ENCODE measurements at places on chromosomes 16 and 17.

DNA sequence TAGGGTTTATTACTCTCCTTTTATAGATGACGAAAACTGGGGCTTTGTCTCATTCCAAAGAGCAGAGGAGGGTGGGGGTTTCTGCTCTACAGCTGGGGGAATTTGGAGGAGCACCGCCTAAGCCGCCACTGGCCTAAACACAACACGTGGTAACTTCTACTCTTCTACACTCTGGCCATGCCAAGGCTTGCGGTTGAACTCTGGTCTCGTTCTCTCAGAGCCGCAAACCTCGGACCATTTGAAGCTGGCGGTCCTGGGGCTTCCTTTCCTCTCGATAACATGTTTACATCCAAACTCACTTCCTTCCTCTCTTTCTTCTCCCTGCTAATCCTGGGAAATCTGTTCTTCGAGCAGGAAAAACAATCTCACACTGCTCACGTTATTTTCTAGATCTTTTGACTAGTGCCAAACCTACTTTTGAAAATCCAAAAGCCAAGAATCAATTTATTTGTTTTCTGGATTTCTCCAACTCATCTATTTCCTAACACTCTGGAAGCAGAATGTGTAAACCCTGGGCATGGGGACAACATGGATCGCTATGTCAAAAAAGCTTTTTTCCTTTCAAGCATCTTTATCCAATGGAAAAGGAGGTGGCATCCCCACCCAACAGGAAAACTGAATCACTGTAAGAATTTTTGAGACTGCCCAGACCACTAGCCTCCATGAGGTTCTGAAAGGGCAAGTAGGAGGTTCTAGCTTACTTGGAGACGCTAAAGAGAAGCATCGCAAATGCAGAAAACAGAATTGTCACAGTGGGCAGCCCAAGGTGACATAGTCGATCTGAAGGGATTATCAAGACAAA lies 13.6 kb upstream of the EEF2K start:
- peaks cover 2% of the 10 kb centered on the region for H3K27me3 ChIP-seq
- peak overlapping the region; percentile 95 for H3K4me3 ChIP-seq
- H3K36me3 ChIP-seq: peaks cover 5% of the 10 kb centered on the region
- H3K27ac ChIP-seq: peak overlapping the region; percentile 100
- peak; percentile 58 for DNase-seq

DNA sequence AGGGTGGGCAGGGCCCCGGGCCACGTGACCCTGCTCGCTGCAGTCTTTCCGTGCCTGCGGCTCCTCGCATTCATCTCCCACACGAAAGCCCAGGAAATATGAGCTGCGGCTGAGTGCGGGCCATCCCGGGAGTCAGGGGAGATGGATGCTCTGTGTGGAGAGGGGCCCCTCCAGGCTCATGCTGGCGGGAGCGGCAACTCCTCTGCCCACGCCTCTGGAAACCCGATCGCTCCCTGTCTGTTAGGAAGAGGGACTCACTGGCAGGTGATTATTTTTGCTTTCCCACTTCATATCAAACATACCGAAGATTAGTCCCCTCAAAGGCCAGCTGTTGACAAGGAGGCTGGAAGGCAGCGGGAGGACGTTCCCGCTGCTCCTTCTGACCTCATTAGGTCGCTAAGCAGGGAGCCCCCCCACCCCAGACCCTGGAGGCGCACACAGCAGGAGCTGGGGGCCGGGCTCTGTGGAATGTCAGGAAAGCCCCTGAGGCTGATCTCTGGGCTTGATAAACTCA lies 228.5 kb downstream of the FOXL1 start:
- no peak overlapping the region for H3K4me3 ChIP-seq
- H3K27ac ChIP-seq: no peak overlapping the region
- no peak for DNase-seq
- no peaks in the 10 kb centered on the region for H3K4me1 ChIP-seq
- no peaks in the 10 kb centered on the region for H3K36me3 ChIP-seq
- peaks cover 14% of the 10 kb centered on the region for H3K27me3 ChIP-seq

DNA sequence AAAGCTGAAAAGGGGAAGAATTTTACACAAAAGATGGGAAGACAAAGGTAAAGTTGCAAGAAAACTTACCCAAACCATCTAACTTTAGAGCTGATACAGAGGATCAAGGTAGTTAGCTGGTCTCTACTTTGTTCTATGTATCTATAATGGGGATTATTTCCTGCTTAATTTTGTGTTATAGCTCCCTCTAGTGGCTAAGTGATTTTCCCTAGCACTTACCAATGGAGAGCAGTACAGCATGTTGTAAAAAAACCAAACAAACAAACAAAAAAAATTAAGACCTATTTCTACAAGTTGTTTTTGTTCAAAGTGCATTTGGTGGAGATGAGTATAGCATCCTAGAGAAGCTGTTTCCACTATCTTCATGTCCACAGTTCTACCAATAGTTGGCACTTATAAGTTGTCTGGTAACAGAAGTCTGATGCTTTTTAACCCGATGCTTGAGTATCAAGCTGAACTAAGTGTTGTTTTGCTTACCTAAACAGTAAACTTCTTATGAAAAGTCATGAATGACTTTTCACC lies 7.5 kb downstream of the SRSF1 start:
- H3K36me3 ChIP-seq: peaks cover 54% of the 10 kb centered on the region
- no peaks in the 10 kb centered on the region for H3K27me3 ChIP-seq

DNA sequence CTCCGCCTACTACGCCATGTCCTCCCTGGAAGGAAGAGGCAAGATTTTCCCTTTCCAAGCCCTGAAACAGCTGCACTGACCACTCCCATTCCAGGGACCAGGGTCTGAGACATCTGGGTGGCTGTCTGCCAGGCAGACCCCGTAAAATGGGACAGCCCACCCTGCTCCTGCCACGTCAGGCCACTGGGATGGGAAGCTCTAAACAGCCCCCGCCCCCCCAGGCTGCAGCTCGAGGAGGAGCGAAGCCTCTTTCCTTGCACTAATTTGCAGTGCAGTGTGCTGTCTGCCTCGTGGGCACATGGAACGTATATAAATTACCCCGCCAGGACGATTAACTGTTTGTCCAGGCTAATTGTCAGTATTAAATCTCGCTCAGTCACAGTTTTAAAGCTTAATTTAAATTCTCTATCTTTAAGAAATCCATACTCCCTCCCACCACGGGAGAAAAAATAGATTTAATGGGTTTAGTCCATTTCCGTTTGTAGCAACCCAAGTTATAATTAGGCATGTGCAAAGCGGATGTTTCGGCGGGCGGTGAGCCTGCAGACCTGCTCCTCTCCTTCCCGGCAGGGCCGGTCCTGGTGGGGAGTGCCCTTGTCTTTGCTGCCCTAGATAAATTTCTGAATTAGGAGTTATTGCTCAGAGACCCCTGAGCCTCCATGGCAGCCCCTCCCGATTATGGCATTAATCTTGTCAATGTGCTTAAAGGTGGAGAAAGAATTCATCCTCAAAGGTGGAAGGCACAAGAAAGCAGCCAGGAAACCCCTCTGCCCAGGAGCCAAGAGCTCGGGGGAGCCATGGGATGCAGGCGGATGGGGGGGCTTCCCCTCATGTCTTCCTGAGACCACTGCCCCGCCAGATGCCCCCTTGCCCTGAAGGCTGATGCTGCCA lies 268.0 kb upstream of the TNRC6C start:
- no peaks in the 10 kb centered on the region for H3K36me3 ChIP-seq
- no peak for DNase-seq
- H3K27me3 ChIP-seq: peaks cover 55% of the 10 kb centered on the region
- peak overlapping the region; percentile 52 for H3K4me3 ChIP-seq
- H3K27ac ChIP-seq: no peak overlapping the region

GRCh38 chr17:42697108-42697811 lies 14.9 kb downstream of the CNTNAP1 start:
- no peaks in the 10 kb centered on the region for H3K27me3 ChIP-seq
- no peak overlapping the region for H3K4me3 ChIP-seq
- peaks cover 6% of the 10 kb centered on the region for H3K4me1 ChIP-seq
- peaks cover 42% of the 10 kb centered on the region for H3K36me3 ChIP-seq

- no peak overlapping the region for H3K4me3 ChIP-seq
- DNase-seq: no peak
- H3K27ac ChIP-seq: no peak overlapping the region
- peaks cover 9% of the 10 kb centered on the region for H3K27me3 ChIP-seq
- peaks cover 10% of the 10 kb centered on the region for H3K4me1 ChIP-seq
Observed at GRCh38 chr17:5785338-5785737, 201.0 kb upstream of the NLRP1 start.

DNA sequence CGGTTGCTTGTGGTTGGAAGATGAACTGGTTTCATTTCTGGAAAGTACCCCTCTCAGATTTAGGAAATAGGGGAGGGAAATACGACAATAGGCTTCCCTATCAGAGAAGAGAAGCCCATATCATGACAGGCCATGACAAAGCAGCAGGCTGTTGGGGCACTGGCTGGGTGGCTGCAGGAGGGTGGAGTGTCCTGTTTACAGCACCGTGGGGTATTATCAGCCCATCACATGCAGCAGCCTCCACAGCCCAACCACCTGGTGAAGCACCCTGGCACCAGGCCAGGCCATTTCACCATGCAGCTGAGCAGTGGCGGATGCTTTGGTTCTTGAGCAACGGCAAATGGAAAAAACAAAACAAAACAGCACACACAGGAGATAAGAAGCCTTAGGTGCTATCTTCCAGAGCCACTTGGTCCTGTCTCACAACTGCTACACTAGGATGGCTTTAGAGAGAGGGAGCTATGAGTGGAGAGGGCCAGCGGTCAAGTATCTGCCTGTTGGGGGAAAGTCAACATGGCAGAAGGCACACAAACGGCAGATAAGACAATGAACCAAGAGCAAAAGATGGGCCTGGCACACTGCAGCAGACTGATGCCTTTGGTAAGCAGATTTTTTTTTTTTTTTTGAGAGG lies 24.2 kb downstream of the FAM117A start:
- peaks cover 15% of the 10 kb centered on the region for H3K36me3 ChIP-seq
- no peaks in the 10 kb centered on the region for H3K27me3 ChIP-seq
- H3K4me1 ChIP-seq: peaks cover 87% of the 10 kb centered on the region
- peak overlapping the region; percentile 99 for H3K27ac ChIP-seq
- peak; percentile 75 for DNase-seq

GRCh38 chr17:15883617-15884111 lies 61.3 kb upstream of the ADORA2B start:
- no peaks in the 10 kb centered on the region for H3K36me3 ChIP-seq
- no peak overlapping the region for H3K27ac ChIP-seq
- H3K4me1 ChIP-seq: peaks cover 5% of the 10 kb centered on the region
- no peak overlapping the region for H3K4me3 ChIP-seq

- H3K27ac ChIP-seq: peak overlapping the region; percentile 80
- H3K4me1 ChIP-seq: peaks cover 85% of the 10 kb centered on the region
- DNase-seq: no peak
- H3K36me3 ChIP-seq: no peaks in the 10 kb centered on the region
- H3K4me3 ChIP-seq: no peak overlapping the region
- H3K27me3 ChIP-seq: no peaks in the 10 kb centered on the region
Observed at GRCh38 chr16:50268352-50268751, 2.0 kb downstream of the ADCY7 start.

DNA sequence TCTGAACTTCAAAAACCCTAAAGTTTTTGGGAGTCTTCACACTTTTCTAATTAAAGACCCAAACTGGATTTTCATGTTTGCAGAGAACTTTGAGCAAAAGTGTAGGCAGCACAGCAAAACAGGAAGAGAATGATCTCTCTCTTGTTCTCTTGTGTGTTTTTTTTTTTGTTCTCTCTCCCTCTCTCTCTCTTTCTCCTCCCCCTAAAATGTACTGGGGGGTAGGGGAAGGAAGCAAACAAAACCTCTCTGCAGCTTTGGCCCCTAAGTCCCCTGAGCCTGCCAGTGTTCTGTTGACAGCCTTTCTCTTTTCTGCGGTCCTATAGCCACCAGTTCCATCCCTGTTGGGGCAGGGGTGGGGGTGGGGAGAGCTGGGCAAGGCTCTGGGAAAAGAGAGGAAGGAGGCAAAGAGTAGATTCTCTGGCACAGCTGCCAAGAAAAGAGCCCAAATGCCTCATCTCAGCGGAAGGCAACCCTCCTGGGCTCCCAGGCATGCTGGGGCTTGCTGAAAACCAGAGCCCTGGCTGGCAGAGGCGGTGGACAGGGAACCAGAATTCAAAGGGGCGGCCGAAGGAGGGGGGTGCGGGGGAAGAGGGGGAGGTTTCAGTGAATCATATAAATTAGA lies 295.3 kb downstream of the SOX9 start:
- no peak overlapping the region for H3K27ac ChIP-seq
- H3K4me1 ChIP-seq: peaks cover 18% of the 10 kb centered on the region
- no peaks in the 10 kb centered on the region for H3K27me3 ChIP-seq

GRCh38 chr16:49755313-49755620 lies 100.6 kb downstream of the ZNF423 start:
- H3K4me3 ChIP-seq: no peak overlapping the region
- no peaks in the 10 kb centered on the region for H3K36me3 ChIP-seq
- H3K27me3 ChIP-seq: peaks cover 26% of the 10 kb centered on the region
- no peak for DNase-seq

DNA sequence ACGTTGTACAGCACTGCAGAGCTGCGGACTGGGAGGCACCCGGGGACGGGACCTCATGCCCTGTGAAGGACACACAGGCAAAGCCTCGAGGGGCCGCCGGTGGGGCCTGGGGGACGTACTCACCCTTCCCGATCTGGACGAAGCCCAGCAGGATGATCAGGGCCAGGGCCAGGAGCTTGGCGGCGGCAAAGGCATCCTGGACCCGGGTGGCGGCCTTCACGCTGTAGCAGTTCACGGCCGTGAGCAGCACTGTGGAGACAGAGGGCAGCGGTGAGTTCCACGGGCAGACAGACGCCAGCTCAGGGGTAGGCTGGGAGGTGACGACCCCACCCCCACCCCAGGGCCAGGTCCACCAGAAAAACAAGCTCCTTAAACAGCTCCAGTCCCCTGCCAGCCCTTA lies 17.7 kb downstream of the SLC7A5 start:
- no peak for DNase-seq
- H3K27ac ChIP-seq: no peak overlapping the region
- no peaks in the 10 kb centered on the region for H3K27me3 ChIP-seq
- no peak overlapping the region for H3K4me3 ChIP-seq

- peaks cover under 1% of the 10 kb centered on the region for H3K27me3 ChIP-seq
- no peaks in the 10 kb centered on the region for H3K4me1 ChIP-seq
- no peak overlapping the region for H3K4me3 ChIP-seq
- no peaks in the 10 kb centered on the region for H3K36me3 ChIP-seq
- no peak for DNase-seq
- no peak overlapping the region for H3K27ac ChIP-seq
Observed at GRCh38 chr16:81216706-81217105, 21.8 kb upstream of the BCO1 start.

DNA sequence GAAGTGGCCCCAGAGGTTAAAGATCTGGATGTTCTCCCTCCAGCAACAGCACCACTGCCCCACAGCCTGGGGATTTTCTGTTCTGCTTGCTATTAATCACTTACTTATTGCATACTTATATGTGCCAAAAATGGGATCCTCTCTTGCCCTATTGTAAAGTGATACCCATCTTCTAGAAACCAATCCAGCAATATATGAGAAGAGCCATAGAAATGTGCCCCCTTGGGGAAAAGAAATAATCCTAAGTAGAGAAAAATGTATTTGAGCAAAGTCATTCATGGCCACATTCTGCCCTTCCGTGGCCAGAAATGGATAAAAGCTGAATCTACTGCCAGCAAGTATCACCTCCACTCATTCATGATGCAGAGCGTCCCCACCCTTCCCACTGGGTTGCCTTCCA lies 20.9 kb downstream of the SOST start:
- no peaks in the 10 kb centered on the region for H3K4me1 ChIP-seq
- H3K27ac ChIP-seq: no peak overlapping the region
- no peaks in the 10 kb centered on the region for H3K36me3 ChIP-seq
- no peak for DNase-seq
